Fibroblast of skin of scalp (primary cell): ENCODE measurements at places on chromosomes 16 and 17.
A peak's percentile ranks its signal among the peaks of the same experiment; 100 is the strongest.

- no peak for DNase-seq
These were observed 21.8 kb downstream of the NMRAL1 start for GRCh38 chr16:4452674-4453073.

DNA sequence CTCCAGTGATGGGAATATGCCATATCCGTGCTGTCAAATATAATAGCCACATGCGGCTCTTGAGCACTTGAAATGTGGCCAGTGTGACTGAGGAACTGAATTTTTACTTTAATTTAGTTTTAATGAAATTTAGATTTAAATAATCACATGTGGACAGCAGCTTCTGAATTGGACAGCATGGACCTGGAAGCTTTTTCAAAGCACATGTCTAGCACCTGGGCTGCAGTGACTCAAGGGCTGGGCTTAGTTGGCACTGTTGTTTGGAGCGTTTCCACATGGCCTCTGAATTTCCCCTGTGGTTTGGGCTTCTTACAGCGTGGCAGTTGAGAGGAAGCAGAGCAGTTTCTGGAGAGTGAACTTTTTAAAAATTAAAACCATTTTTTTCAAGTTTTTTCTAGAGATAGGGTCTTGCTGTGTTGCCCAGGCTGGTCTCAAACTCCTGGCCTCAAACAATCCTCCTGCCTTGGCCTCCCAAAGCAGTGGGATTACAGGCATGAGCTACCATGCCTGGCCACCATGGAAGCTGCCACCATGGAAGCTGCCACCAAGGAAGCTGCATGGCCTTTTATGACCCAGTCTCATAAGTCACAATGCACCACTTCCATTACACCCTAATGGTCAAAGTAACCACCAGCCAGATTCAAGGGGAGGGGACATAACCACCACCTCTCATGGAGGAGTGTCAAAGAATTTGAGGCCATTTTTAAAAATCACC, 6.7 kb upstream of the TOB1 start:
- peak; percentile 19 for DNase-seq

DNA sequence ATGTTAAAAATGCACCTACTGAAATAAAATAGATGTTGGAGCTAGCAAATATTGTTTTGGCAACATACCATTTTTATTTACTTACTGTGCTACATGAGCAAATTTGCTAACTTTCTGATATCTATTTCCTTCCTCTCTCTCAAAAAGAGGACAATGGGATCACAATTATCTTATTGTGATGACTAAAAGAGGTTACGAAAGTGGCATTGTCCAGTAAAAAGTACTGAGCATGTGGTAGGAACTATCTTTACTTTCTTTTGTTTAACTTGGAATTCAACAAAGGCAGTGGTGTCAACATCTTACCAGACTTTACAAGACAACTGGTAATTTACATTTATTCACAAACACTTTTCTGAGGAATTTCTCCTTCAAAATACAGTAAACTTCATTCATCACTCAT, 1542.6 kb upstream of the CDH8 start:
- no peak for DNase-seq

GRCh38 chr17:15257796-15258512, 7.2 kb downstream of the PMP22 start:
- no peak for DNase-seq

GRCh38 chr16:10250137-10250828, 68.1 kb upstream of the GRIN2A start:
- no peak for DNase-seq

DNA sequence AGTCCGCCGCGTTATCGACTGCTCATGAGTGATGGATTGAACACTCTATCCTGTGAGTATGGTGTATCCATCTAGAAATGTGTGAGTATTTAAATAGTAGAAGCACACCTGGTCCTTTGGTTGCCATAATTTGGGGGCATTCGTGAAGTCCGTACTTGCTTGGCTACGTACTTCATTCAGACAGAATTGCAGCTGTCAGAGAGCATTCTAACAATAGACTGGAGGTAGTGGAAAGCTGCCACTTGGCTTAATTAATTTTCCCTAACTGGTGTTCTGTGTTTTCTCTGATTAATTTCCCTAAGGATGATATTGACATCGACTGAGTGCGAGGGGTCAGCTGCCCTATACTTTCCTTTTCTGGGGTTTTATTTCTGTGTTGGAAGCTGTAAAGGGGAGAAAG, 14.1 kb downstream of the RPA1 start:
- DNase-seq, result no peak

DNA sequence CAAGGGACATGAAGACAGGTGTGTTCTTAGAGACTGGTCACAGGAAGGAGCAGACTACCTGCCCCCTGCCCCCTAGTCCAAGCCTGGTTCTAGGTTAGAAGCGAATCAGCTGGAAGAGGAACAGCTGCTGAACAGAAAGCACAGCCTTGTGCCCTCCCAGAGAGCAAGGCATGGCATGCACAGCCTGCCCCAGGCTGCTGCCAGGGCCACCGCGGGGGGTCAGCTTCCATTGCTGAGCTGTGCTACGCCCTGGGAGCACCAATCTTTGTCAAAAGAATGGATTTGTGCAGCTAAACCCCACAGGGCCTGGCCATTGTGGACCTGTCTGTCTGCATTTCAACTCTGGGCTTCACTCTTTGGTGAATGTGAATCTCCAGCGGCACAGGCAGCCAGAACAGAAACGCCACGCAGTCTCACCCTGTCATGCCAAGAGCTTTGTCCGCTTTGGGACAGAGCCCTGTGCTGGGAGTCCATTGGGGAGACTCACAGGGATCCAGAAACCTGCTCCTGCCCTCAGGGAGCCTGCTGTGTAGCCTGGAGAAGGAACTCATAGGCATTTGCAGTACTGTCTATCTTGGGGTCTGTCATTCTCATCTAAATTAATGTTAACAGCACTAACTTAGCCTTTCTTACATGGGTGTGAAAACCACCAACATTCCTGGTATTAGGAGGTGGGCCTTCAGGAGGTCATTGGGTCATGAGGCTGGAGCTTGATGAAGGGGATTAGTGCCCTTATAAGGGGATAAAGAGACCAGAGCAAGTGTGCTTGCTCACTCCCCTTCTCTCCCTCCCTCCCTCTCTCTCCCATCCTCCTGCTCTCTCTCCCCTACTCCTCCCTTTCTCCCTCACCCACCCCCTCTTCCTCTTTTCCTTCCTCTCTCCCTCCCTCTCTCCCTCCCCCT, 25.6 kb upstream of the CDRT4 start:
- DNase-seq, result peak; percentile 46

GRCh38 chr16:66701026-66701425, 4.5 kb upstream of the CMTM4 start:
- DNase-seq, result no peak

- no peak for DNase-seq
These were observed 36.3 kb upstream of the BCAR1 start for GRCh38 chr16:75287708-75288107.

DNA sequence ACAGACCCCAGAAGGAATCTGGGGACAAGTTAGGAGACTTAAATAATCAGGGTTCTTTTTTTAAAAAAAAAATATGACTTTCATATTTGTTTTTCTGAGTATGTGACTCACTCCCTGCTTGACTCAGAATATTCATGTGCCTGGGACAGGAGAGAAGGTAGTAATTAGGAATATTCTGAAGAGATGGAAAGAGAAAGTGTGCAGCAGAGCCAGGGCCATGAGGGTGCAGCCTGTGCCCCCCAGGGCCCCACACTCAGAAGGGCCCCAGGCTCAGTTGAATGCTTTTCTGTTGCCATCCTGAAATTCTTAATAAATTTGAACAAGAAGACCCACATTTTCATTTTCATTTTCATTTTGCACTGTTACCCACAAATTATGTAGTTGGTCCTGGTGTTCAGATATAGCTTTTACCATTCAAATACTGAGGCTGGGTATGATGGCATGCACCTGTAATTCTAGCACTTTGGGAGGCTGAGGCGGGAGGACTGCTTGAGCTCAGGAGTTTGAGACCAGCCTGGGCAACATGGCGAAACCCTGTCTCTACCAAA, 11.5 kb upstream of the LONP2 start:
- no peak for DNase-seq

DNA sequence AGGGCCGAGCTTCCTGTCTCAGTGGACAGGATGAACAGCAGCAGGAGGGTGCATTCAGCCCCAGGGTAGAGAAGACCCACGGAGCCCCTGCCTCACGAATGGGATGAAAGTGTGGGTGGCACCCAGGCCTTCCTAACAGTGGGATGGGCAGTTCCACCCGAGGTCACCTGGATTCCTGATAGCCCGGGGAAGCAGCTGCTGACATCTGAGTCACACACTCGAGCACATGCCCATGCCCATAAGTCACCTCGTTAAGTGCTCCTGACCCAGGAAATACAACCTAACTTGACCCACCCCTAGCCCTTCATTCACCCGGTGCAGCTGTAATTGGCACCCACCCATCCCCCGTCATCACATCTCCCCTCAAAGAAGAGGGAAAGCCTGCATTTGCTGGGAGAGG, 85.3 kb upstream of the FOXF1 start:
- DNase-seq, result no peak

GRCh38 chr16:86414991-86415740, 95.2 kb upstream of the FOXF1 start:
- DNase-seq, result no peak

DNA sequence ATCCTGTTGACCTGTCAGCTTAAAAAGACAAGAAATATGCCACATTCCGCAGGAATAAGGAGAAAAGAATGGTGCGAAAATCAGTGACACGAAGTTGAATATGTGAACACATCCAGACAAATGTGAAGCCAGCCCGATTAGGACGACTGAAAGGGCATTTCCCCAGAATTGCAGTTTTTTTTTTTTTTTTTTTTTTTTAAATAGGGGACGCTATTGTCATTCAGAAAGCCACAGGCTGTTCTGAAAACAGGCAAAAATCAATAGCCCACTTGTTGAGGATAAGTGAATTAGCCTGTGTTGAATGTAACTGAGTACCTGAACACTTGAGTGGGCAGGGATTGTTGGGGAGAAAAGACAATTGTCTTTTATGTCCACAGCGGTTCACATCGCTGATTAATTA, 507.1 kb downstream of the WWOX start:
- DNase-seq, result no peak

- DNase-seq, result peak; percentile 97
These were observed 231.9 kb downstream of the SEC14L1 start for GRCh38 chr17:77372444-77373298.

- DNase-seq, result no peak
These were observed 177.2 kb downstream of the PMP22 start for GRCh38 chr17:15087946-15088345.

DNA sequence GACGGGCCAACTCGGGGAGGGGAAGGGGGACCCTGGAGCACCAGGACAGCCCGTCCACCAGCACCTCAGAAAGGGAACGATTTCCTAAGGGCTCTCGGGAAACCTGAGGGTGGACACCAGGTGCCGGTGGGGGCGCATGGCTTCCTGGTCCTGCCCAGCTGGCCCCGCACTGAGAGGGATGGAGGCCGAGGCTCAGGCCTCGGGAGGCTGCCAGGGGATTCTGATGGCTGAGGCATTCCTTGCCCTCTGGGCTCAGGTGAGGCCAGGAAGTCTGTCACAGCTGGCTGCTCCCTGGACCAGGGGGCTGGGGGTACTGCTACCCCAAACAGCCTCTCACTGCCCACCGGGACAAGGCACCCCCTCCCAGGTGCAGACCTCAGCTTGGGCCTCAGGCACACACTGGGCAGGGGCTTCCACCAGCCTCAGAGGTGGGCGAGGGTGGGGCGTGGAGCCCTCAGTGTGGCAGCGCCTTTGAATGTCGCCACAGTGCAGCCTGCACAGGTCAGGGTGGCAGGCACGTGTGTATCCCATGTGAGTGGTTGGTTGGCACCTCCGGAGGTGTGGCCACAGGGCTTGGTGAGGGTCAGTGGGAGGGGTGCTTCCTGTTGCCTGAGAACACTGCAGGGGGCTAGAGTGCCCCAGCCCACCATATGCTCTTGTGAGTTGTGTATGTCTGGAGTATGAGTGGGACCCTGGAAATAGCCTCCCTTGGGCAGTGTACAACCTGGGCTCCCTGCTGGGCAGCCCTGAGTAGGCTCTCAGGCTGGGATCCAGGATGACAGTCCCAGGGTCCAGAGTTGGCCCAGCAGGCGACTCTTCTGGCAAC, 3.9 kb upstream of the FSCN2 start:
- no peak for DNase-seq

GRCh38 chr16:46918905-46919792, 35.0 kb downstream of the GPT2 start:
- DNase-seq, result no peak

DNA sequence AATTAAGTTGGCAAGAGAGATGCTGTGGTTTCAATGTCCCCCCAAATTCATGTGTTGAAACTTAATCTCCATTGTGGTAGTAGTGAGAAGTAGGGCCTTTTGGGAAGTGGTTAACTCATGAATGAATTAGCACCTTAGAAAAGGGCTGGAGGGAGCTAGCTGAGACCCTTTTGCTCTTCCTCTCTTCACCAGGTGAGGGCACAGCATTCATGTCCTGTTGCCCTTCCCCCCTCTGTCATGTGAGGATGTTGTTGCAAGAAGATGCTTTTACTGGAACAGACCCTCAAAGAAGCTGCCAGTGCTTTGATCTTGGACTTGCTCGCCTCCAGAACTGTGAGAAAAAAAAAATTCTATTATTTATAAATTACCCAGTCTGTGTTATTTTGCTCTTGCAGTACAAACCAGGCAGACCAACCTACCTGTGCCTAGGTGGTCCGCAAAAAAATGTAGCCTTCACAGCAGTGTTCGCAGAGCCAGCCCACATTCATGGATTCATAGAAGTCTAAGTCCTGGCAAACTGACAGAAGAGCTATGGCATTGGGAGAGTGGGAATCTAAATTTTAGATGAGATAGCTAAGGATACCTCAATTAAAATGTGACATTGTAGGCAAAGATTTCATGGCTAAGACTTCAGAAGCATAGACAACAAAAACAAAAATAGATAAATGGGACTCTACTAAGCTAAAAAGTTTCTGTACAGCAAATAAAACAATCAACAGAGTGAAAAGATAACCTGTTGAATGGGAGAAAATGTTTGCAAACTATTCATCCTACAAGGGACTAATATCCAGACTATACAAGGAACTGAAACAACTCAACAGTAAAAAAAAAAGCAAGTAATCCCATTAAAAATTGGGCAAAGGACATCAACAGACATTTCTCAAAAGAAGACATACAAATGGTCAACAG, 32.0 kb upstream of the ABCA5 start:
- no peak for DNase-seq

GRCh38 chr17:82107341-82107860, 9.4 kb upstream of the FASN start:
- peak; percentile 8 for DNase-seq

DNA sequence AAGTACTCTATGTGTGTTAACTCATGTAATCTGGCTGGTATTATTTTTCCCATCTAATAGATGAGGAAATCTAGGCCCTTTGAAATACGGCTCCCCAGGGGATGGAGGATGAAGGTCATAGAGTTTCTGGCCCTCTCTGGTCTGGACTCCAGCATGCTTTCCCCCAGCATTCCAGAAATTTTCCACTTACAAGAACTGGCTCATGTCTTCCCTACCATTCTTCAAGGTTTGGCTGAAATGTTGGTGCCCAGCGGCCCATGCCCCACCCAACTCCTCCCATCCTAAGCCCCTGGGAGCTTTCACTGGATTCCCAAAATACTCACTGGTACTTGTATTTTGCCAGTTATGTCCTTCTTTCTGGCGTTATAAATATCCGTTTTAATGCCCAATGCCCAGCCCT, 237.5 kb upstream of the NLRP1 start:
- DNase-seq, result peak; percentile 62
